NCI-H226 (cell line): ENCODE measurements at places on chromosomes 11 and 22.

DNA sequence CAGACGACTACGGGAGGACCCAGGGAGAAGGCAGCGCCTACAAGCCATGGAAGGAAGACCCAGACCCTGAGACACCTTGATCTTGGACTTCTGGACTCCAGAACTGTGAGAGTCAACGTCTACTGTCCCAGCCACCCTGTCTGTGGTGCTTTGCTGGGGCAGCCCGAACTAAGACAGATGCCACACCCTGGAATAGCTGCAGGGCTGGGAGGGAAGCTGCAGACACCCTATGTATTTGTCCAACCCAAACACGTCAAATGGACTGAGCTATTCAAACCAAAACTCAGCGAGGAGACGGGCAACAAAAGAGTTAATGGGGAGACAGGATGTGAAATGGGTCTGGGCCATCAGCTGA, 169.3 kb downstream of the CTTN start:
- DNase-seq = no peak

- no peak for DNase-seq
Measured at GRCh38 chr22:46654426-46654825, 34.2 kb downstream of the GRAMD4 start.

DNA sequence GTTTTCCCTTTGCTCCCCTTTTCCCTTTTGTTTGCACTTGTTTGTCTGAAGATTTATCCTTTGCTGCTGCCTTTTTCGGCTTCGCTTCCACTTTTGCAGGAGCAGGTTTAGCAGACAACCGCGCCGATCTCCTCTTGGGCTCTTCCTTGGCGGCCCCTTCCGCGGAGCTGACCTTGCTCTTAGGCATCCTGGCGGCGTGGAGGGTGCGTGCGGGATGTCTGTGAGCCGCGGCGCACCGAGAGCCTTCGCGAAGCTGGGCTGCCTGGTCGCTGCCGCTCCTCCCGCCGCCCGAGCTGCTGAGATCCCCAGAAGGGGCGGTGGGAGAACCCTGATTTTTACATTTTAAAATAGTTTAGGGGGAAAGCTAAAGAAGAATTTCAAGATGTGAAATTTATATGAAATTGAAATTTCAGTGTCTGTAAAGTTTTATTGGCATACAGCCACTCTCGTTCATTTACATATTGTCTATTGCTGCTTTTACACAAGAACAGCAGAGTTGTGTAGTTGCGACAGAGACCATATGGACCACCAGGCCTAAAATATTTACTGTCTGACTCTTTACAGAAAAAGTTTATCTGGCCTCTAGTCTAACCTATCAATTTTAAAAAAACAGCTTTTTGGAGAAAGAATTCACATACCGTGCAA, 105.2 kb upstream of the RRM1 start:
- DNase-seq = no peak

DNA sequence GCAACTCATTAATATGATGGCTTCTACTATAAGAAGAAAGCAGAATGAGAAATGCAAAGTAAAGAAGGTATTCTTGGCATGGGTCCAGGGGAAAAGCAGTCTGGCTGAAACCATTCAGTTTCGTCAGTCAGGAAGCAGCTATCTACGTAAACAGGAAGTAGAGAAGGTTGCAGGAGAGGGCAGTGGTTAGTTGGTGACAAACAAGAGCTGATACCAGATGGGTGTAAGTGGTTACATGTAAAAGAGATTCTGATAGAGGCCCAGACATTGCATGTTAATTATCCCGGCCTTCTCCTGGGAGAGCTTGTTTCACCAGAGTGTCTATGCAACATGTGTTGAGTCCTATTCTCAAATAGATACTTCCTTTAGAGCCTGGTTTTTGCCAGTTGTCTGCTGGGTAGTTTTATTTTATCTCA, 58.4 kb upstream of the PSMA1 start:
- peak; percentile 19 for DNase-seq

GRCh38 chr11:16572945-16573344, 165.5 kb upstream of the C11orf58 start:
- no peak for DNase-seq

- no peak for DNase-seq
Measured at GRCh38 chr22:42879371-42880021, 22.4 kb upstream of the ARFGAP3 start.

- DNase-seq = no peak
Measured at GRCh38 chr11:89267660-89268302, 90.1 kb downstream of the TYR start.

DNA sequence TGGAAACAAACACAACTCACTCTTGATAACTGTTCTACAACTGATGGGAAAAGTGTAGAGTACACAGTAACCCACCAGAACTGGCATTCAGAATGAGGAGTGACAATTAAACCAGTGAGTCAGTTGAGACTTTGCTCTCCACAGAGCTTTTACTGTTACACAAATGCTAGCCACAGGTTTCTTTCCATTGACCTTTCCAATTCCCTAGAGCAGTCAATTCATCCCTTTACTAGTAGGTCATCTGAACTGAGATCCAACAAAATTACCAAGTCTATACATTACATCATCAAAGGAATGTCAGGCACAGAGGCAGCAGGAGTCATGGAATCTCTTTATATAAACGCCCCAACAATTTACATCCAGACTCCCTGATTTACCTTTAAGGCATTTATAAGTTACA, 65.9 kb downstream of the PHF21A start:
- DNase-seq = peak; percentile 40

DNA sequence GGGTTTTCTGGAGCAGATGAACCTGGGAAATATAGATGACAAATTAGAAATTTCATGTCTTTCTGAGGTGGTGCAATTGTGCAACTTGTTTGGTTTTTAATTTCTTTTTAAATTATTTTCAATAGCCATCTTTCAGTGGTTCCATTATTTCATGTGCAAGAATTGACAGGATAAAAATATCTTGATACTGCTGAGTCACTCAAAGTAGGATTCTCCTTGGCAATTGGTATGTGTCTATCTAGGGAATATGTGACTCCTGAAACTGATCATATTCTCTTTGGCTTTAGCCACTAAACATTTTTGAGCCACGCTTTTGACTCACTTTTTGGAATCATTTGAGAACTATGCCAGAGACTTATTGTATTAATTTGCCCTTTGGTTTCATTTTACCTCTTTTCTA, 331.5 kb downstream of the KCNA4 start:
- no peak for DNase-seq

DNA sequence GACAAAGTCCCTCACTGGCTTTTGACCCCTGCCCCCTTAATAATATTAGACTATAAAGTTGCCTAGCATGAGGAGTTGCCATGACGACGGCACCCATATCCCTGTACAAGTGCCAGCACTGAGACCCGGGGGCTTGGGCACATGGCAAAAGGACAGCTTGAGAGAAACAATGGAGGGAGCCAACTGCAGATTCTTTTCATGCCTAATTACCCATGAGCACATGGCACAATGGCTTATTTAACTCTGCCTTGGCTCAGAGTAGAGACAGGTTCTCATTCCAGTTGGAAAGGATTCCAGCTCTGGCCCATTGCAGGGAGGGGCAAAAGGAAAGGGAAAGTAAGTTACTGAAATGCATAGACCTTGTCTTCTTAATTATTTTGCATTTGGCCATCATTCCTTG, 261.2 kb upstream of the UBASH3B start:
- DNase-seq = no peak

DNA sequence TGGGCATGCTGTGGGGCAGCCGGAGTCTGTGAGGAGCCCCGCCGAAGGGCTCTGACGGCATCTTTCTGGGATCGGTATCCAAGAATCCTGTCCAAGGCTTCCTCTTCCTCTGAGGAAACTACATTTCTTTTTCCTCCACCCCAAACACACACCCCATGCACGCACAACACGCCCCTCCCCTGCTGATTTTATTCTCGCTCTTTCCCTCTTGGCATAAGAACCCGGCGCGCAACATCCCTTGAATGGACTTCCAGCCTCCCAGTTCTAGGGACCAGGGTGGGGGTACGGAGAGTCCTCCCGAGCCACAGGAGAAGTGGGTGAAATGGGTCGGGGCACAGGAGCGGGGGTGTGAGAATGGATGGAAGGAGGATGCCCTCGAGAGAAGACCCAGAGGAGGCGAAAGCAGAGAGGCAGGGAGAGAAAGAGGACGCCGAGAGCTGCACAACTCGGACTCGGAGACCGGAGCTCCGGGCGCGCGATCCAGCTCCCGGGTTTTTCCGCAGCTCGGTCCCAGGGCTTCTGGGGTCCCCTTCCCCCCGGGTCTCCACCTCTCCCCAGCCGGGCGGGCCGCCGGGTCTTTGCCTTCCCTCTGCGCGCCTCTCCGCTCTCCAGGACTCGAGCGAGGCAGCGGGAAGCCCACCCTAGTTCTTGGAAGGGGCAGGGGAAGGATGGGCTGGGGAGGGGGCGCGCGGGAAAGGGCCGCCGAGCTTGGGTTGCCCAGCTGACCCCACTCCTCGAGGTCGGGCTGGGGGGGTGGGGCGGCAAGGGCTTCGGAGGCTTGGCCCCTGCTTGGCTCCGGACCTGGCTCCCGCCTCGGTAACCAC, 1.5 kb upstream of the LARGE1 start:
- no peak for DNase-seq

- no peak for DNase-seq
Measured at GRCh38 chr22:26487996-26488395, 4.3 kb downstream of the SRRD start.

GRCh38 chr11:77147668-77148321, 19.7 kb downstream of the MYO7A start:
- no peak for DNase-seq

DNA sequence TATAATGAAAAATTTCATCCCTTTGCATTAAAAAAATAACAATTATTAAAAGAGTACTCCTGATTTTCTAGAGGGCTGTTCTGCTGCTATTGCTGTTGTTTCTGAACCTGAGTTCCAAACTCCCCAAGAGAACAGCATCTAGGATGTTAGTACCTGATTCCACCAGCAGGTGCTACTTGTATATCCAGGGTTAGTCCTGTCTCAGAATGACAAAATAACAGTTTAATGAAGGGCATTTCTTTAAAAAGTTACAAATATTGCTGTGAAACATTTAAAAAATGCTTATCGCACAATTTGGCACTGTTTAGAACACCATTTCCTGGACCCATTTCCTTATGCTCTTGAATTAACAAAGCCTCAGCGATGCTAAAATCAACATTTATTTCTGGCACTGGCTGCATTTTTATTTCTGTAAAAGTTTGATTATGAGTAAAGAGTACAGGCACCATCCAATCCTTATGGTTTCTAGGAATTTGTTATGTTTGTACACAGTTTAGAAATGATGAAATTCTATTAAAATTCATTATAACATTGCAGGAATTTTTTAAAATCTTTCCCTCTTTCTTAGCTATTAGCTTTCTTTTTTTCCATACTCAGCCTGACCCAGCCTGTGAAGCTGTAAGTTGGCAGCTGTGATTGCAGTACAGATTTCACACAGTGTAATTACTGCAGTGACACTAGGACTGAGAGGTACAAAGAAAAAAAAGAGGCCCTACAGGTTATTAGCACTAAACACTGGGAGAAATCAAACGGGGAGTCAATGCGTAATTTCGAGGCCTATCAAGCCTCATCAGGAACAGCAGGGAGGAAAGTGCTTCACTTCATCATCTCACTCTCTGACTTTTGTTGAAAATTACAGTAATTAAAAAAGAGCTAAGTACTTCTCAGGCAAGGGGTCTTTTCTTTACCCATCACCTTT, 208.8 kb downstream of the DCDC1 start:
- DNase-seq = no peak

GRCh38 chr22:36938028-36938425, 24.6 kb downstream of the CSF2RB start:
- no peak for DNase-seq

DNA sequence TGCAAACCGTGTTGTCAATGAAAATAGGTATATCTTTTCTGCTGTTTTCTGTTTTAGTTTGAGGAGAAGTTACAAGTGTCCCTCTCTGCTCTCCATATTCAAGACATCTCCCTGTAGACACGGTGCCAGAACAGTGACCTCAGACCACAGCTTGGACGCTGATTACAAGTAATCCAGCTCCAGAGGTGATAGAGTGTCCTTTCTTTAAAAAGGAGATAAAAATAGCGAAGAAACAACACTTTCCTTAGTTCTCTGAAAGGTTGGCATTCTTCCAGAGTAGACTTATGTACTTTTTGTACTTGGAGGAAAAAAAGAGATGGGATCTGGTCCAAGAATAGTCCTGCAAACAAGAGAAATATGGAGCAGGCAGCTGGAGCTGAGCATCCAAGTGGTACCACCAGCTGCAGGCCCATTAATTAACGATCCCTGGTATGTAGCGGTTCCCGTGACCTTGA, 43.0 kb upstream of the WT1 start:
- DNase-seq = no peak

DNA sequence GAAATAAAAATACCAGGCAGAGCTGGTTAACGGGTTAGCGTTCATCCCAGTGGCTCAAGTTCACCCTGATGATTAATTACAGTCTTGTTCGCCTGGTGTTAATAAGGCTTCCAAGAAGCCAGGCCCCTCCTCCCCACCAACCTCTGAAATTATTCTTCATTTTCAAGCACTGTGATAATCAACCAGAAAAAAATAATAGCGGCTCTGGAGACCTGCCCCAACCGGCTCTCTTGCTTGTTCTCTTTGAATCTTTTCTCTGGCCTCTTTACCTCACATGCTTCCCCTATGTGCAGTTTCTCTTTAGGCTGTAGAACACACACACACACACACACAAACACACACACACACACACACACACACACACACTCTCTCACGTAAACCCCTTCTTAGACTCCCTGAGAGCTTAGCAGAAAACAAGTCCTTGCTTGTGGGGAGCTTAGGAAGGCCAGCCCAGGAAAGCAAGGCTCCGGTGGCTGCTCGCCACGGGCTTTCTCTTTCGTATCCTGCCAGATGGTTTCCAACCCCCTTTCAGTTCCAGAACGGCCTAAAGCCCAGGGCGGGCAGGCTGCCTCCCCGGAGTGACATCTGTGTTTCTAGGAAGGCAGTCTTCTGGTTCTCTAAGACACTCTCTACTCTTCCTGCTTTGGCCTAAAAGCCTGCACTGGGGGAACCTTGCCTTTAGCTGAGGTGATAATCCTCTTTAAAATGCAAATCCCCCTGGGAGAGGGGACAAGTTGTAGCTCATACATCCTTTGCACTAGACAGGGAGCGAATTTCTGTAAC, 106.4 kb upstream of the SESN3 start:
- DNase-seq = no peak

DNA sequence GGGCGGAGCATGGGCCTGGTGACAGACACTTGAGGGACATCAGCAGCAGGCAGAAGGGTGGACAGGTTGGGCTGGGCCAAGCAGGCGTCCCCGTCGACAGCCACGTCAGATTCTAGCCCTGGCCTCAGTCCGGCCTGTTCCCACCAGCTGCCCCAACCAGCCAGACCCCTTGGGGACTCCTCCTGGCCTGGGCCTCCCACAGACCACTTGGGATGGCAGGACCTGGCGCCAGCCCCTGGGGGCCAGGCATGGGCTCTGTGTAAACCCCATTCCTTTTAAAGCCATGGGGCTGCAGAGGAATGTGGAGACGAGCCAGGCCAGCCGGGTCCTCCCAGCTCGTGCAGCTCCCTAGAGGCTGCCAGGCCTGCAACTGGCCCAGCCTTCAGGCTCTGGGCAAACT, 4.7 kb upstream of the SUSD2 start:
- no peak for DNase-seq

GRCh38 chr11:96107143-96107824, 183.4 kb upstream of the MTMR2 start:
- DNase-seq = no peak

DNA sequence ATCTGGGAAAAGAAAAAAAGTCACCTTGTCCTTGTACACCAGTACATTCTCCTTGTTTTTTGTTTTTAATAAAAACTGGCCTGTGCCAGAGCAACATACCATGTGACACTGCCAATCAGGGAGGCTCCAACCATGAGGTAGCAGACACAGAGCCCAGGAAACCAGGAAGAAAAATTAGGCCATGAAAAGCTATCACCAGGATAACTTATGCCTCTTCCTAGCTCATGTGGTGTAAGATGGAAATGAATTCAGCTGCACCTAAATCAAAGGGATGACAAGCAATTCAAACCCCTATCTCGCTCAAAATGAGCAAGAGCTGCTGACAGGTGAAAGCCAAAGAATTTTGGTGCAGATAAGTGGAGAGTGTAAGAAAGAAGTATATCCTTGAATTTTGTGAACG, 7.7 kb downstream of the DRD2 start:
- no peak for DNase-seq
